ENCODE measurements at places on chromosomes 5 and 9. TPM values are rescaled to one million over a fixed set of nuclear protein-coding genes. Genes with fewer than 3 reads are reported as not detected.

- DNase-seq, result no peak
Observed at GRCh38 chr9:23621924-23622323, 204.1 kb downstream of the ELAVL2 start.

DNA sequence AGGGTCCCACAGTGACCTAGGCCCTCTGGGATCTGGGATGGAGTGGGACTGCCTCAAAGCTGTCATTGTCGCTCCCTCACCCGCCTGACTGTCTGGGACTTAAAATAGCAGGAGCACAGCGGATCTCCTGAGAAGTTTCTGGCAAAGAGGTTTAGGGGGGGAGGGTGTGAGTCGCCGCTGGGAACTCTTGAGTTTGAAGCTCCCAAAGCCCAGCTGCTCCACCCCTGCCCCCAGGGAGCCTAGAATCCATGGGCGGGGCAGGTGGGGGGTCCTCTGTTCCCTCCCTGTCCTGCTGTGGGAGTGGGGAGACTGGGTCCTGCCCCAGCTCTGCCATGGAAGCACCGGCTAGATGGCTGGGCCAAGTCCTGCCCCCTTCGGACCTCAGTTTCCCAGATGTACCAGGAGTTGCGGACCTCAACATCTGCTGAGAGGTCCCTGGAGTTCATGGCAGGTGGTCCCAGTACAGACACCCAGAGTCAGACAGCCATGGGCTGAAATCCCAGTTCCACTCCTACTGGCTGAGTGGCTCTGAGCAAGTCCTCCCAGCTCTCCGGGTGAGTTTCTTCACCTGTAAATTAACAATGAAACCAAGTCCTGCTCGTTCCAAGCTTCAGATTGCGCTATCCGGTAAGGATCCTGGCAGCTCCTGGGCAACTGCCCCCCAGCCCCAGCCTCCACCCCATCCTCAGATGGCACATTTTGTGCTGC lies 985 bp upstream of the WDR38 start:
- no peak for DNase-seq

DNA sequence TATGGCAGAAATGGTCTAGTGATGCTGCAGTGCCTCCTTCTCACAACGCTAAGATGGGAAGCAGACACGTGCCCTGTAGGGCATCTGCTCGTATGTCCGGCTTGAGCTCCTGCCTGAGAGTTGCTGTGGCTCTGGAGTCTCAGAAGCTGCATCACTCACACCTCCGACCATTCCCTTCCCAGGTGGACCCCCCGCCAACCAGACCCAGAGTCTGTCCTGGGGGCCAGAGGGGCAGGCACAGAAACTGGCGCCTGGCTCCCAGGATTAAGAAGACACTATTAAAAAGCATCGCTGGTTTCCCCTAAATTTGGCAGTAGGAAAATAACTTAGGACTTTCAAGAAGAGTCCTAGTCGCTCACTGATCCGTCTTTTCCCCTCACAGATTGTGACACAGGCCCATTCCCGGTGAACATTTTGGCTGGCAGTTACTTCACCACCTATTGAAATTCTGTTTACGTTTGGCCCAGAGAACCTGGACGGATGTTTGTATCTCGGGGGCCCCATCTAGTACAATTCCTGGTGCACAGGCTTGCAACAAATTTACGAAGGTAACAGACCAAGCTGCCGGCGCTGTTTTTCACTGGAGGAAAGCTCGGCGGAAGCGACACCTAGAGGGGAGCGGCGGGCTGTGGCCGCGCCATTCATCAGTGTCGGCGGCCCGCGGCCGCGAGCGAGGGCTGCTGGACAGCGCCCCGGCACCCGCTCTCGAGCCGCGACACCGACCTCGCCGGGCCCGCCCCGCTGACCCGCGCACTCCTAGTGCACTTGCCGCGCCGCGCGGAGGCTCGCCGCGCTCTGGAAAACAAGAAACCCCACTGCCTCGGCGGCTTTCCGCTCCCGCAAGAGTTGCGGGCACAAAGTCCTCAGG lies 1.6 kb downstream of the FSTL4 start:
- no peak for DNase-seq

DNA sequence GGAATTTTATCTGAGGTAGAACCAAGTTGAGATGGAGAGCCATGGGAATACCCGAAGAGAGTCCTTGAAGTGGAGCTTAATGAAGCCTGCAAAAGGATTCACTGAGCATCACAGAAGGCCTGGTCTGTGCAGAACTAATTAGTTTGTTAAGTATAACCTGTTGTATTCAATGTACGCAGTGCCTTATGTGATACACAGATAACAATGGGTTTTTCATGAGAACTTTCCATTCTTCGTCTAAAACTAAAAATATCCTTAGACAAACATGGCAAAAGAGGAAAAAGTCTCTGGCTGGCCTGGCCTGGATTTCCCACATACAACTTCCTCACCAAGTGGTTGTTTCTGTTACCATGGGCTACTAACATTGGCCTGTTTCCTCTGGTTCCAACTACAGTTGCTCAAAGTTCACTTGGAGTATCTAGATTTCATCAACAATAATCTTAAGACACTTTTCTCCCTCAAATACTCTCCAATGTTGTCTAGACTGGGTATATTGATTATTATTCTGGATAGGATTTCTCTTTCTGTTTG lies 237.6 kb upstream of the ZNF462 start:
- DNase-seq, result no peak

- no peak for DNase-seq
Observed at GRCh38 chr9:79877943-79878602, 306.3 kb downstream of the TLE4 start.

- DNase-seq, result no peak
Observed at GRCh38 chr5:92471861-92472260, 1088.7 kb upstream of the ARRDC3 start.

DNA sequence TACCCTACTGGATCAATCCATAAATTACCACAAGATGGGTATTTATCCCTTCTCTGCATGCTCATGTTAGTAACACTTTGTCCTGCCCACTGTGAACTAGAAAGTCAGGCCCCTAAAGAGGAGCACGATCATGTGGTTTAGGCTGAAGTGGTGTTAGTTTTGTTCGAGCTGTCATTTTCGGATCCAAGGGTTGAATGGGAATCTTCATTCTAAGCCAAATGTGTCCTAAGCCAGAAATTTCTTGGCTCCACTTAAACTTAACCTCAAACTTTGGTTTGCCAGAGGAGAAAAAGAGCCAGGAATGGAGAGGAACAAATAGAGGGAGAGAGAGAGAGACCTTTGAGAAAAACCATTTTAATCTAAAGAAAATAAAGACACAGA lies 837.7 kb upstream of the ZNF608 start:
- no peak for DNase-seq

Gene GRXCR2
- not detected for polyA plus RNA-seq
